Activated naive CD4-positive, alpha-beta T cell treated with anti-CD3 and anti-CD28 coated beads, Interleukin-2, amount 10 ng/mL, durations not matched to agents 7 days and 5 days (primary cell): ENCODE measurements at places on chromosomes 6 and 20.
A peak's percentile ranks its signal among the peaks of the same experiment; 100 is the strongest.

GRCh38 chr20:25282796-25283195 lies 34.9 kb downstream of the PYGB start:
- no peak for DNase-seq
- H3K27ac ChIP-seq = peak overlapping the region; percentile 42
- H3K4me1 ChIP-seq = peaks cover 13% of the 10 kb centered on the region
- H3K4me3 ChIP-seq = no peak overlapping the region
- H3K36me3 ChIP-seq = peaks cover 26% of the 10 kb centered on the region

DNA sequence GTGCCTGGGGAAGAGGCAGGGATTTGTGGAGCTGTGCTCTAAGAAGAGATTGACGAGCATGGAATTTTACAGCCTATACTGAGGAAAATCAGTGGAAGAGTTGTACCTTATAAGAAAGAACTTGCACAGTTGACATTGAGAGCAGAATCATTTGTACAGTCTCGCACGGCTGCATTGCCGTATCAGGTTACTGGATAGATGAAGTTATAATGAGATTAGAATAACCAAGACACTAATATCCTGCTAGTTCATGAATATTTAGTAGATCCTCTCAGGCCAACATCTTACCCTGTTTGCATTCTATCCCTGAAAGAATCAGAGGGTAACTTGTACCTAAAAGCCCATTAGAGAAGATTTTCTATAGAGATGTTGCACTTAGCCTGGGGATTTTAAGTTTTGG lies 447.1 kb downstream of the PREX1 start:
- DNase-seq = no peak
- no peak overlapping the region for H3K27ac ChIP-seq

DNA sequence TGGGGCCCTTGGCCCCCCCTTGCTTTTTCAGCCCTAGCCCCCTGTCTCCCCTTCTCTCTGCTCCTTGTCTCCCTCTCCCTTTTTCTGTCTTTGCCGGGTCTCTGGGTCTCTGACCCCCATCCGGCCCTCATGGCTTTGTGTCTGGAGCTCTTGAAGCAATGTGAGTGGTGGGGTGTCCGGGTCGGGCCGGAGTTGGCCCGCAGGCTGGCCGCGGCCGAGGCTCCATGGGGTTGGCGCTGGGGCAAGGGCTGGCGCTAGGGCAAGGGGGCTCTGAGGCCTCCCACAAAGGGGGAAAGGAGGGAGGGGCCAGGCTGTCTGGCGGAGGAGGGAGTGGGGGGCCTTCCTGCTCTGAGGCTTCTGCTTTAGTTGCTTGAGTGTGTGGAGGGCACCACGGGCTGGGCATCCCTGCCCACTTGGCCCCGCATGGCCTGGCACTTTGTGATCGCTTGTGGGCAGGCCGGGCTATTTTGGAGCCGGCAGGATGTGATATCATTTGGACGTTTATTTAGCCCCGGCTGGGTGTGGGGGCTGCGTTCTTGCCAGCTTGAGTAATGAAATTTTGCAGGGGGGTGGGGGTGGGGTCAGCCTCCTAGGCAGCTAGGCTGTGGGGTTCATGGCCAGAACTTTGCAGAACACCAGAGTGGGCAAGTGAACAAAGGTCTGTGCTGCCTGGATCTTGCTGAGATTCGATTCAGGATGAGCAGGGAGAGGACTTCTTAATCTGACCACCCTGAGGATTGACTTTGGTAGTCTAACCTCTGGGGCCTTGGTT lies 78.7 kb upstream of the MYL9 start:
- peak overlapping the region; percentile 92 for H3K4me3 ChIP-seq
- H3K36me3 ChIP-seq = peaks cover 4% of the 10 kb centered on the region
- H3K27ac ChIP-seq = peak overlapping the region; percentile 90
- peaks cover 66% of the 10 kb centered on the region for H3K4me1 ChIP-seq

DNA sequence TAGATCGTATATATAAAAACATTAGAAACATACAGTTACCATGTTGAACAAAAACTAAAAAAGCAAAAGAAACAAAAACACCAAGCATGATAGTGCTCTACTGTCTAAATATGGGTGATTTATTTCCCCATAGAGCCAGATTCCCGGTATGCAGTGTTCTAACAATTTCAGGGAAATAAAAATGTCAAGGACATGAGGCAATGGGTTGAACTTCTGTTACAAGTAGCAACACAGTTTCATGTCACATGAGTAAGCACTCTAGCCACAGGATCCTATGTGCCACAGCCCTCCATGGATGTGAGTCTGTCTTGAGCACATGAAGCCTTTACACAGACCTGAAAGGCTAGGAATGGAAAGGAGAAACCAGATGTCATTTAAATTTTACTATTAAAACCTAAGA lies 96.0 kb downstream of the MAP3K5 start:
- no peak overlapping the region for H3K4me3 ChIP-seq
- peaks cover 46% of the 10 kb centered on the region for H3K36me3 ChIP-seq
- no peak overlapping the region for H3K27ac ChIP-seq
- peaks cover 24% of the 10 kb centered on the region for H3K4me1 ChIP-seq
- no peak for DNase-seq
- no peaks in the 10 kb centered on the region for H3K27me3 ChIP-seq

GRCh38 chr6:136822046-136822375 lies 381 bp upstream of the PEX7 start:
- H3K27me3 ChIP-seq = peaks cover 5% of the 10 kb centered on the region
- H3K4me1 ChIP-seq = peaks cover 23% of the 10 kb centered on the region
- DNase-seq = no peak

DNA sequence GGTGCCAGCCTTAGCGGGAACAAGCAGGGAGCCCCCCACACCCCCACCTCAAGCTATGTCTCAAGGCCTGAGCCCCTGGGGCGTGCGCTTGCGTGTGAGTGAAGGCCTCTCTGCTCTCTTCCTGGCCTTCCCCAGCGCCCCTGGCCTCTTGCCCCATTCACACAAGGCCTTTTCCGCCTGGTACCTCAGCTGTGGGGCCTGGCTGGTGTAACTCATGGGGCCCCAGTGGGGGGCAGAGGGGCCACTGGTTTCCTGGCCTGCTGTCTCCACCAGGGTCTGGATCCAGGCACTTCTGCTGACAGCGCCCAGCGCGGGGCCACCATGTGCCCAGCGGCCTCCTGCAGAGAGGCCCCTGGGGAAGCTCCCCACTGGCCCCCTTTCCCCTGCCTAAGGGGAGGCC lies 34.7 kb downstream of the GNAS-AS1 start:
- H3K4me3 ChIP-seq = no peak overlapping the region
- no peaks in the 10 kb centered on the region for H3K36me3 ChIP-seq
- peaks cover 5% of the 10 kb centered on the region for H3K4me1 ChIP-seq
- no peak for DNase-seq

GRCh38 chr6:130507666-130508028 lies 141.8 kb downstream of the TMEM200A start:
- peaks cover 39% of the 10 kb centered on the region for H3K36me3 ChIP-seq
- peak overlapping the region; percentile 3 for H3K4me3 ChIP-seq
- no peak for DNase-seq
- peak overlapping the region; percentile 70 for H3K27ac ChIP-seq

DNA sequence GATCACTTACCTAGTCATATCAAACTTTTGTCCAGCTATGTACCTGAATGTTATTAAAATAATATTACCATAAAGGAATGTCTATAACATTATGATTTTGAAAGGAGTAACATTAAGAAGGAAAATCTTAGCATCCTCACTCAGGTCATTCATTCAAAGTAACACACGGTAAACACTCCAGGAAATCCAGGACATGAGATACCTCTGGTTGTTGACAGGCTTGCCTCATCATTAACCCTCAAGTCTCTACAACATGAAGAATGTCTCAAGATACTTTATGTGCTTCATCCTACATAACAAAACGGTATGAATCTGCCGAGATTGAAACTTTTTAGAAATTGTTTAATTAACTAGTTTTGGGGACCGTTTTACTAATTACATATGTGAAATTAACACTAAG lies 690 bp upstream of the FILIP1 start:
- no peak for DNase-seq
- peaks cover 28% of the 10 kb centered on the region for H3K27me3 ChIP-seq
- no peaks in the 10 kb centered on the region for H3K36me3 ChIP-seq
- peaks cover 8% of the 10 kb centered on the region for H3K4me1 ChIP-seq

DNA sequence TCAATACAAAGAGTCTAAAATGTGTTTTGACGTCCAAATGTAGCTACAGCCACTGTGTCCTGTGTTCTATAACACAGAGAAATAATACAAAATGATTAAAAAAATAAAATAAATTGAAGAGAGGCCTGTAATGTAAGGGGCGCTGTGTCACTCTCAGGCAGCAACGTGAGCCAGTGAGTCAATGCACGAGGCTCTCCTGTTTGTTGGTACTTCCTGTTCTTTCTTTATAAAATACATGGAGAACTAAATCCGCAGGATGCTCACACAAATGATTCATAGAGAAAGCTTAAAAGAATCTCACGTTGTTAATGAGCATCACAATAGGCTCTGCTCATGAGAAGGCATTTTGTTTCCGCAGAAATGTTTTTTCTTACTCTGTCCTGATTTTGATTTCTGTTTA lies 635.0 kb upstream of the AGPAT4 start:
- no peak for DNase-seq
- no peaks in the 10 kb centered on the region for H3K4me1 ChIP-seq
- no peaks in the 10 kb centered on the region for H3K27me3 ChIP-seq
- no peak overlapping the region for H3K27ac ChIP-seq

GRCh38 chr6:83132121-83132520 lies 60.9 kb downstream of the PGM3 start:
- peaks cover 11% of the 10 kb centered on the region for H3K36me3 ChIP-seq
- no peaks in the 10 kb centered on the region for H3K27me3 ChIP-seq
- H3K27ac ChIP-seq = no peak overlapping the region

- no peaks in the 10 kb centered on the region for H3K4me1 ChIP-seq
- DNase-seq = no peak
- H3K36me3 ChIP-seq = no peaks in the 10 kb centered on the region
- no peak overlapping the region for H3K4me3 ChIP-seq
- peaks cover 17% of the 10 kb centered on the region for H3K27me3 ChIP-seq
- H3K27ac ChIP-seq = no peak overlapping the region
These were observed 23.5 kb upstream of the FOXC1 start for GRCh38 chr6:1586256-1586655.

- H3K27me3 ChIP-seq = peaks cover 3% of the 10 kb centered on the region
- peaks cover 3% of the 10 kb centered on the region for H3K36me3 ChIP-seq
- peak; percentile 85 for DNase-seq
- no peaks in the 10 kb centered on the region for H3K4me1 ChIP-seq
- H3K4me3 ChIP-seq = no peak overlapping the region
These were observed 45.8 kb downstream of the FOXP4 start for GRCh38 chr6:41591859-41592502.

DNA sequence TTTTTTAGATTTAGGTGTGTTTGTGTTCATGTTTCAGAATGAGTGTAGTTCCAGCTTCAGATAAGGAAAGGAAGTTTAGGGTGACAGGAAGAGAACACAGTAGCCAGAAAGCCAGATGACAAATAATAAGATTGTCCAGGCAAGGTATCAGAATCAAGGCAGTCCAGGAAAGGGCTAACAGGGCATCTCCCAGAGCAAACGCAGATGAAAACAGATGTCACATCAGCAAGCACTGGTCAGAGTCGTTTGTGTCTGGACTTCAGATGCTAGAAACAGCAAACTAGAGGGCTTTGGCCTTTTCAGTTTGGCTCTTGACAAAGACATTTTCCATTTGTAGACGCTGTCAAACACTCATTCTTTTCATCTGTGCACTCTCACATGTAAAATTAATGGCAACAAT lies 65.5 kb downstream of the VIP start:
- H3K36me3 ChIP-seq = no peaks in the 10 kb centered on the region
- peaks cover 5% of the 10 kb centered on the region for H3K27me3 ChIP-seq
- no peak overlapping the region for H3K4me3 ChIP-seq
- no peaks in the 10 kb centered on the region for H3K4me1 ChIP-seq

DNA sequence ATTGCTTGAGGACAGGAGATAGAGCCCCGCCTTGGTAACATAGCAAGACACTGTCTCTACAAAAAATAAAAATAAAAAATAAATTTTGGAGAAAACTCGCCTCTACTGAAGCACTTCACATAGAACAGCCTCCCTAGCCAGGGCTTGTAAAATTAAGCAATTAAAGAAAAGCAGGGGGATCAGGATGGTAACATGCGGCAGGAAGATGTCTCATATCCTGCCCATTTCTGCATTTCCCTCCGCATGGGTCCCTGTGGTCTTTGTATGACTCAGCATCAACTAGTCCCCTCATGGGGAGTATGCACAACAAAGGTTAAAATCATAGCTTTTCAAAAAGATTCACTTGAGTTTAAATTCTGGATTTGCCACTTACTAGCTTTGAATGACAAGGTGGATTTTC lies 379.0 kb downstream of the EPHA7 start:
- H3K27me3 ChIP-seq = no peaks in the 10 kb centered on the region
- no peaks in the 10 kb centered on the region for H3K36me3 ChIP-seq
- no peak overlapping the region for H3K27ac ChIP-seq

- H3K4me1 ChIP-seq = no peaks in the 10 kb centered on the region
- no peak overlapping the region for H3K27ac ChIP-seq
- no peak overlapping the region for H3K4me3 ChIP-seq
- H3K36me3 ChIP-seq = no peaks in the 10 kb centered on the region
- DNase-seq = no peak
- peaks cover 49% of the 10 kb centered on the region for H3K27me3 ChIP-seq
These were observed 5.5 kb upstream of the CTCFL start for GRCh38 chr20:57530327-57530981.

DNA sequence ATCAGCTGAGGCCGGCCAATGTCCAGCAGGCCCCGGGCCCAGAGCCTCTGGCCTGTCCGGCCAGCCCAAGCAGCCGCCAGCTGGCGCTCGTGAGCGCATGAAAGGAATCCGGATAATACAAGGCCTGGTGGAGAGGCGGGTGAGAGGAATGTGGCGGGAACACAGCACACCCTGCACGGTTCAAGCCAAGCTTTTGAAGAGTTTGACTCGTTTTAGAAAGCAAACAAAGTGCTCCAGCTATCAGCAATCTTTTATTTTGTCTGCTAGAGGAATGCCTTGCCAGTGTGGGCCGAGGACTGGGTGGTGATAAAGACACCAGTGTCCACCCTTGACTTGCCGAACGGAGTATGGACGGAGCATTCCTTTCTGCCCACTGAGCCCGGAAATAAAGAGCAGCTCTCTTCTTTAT lies 9.3 kb upstream of the NEDD9 start:
- H3K4me1 ChIP-seq = peaks cover 6% of the 10 kb centered on the region
- H3K4me3 ChIP-seq = no peak overlapping the region
- no peaks in the 10 kb centered on the region for H3K27me3 ChIP-seq
- H3K27ac ChIP-seq = no peak overlapping the region

DNA sequence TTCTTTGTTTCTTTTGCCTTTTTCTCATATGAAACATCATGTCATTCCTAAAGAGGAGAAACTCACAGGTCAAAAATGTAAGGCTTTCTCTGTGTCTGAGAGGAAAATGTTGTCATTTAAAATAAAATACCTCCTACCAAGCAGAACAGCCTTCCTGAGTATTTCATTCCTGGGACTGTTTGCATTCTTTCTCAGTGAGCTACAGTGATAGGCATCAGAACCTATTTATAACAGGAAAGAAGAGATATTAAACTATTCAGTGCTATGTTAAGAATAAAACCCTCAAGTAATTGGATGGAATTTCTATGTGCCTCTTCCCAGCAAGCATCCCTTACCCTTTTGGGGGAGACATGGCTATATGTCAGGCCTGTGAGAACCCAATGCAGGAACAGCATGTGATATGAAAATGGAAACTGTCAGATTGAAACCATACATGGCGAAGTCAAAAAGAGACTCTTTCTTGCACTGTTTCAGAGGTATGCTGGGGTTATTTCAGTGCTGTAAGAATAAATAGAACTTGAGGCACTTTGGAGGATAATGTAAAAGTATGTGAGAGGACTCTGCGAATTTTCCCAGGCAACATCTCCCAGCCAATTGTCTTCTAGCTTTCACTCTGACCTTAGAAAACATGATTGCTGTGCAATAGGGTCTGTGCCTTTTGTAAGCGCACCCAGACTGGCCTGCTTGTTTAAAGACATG lies 133.8 kb upstream of the CCN2 start:
- no peaks in the 10 kb centered on the region for H3K36me3 ChIP-seq
- H3K27ac ChIP-seq = no peak overlapping the region
- DNase-seq = no peak
- no peak overlapping the region for H3K4me3 ChIP-seq

GRCh38 chr6:86380571-86381125 lies 556.7 kb upstream of the HTR1E start:
- H3K27ac ChIP-seq = no peak overlapping the region
- H3K4me1 ChIP-seq = no peaks in the 10 kb centered on the region
- no peak overlapping the region for H3K4me3 ChIP-seq
- H3K27me3 ChIP-seq = no peaks in the 10 kb centered on the region
